Amniotic epithelial cell (primary cell): ENCODE measurements at places on chromosomes 12 and 14.
A peak's percentile ranks its signal among the peaks of the same experiment; 100 is the strongest.

DNA sequence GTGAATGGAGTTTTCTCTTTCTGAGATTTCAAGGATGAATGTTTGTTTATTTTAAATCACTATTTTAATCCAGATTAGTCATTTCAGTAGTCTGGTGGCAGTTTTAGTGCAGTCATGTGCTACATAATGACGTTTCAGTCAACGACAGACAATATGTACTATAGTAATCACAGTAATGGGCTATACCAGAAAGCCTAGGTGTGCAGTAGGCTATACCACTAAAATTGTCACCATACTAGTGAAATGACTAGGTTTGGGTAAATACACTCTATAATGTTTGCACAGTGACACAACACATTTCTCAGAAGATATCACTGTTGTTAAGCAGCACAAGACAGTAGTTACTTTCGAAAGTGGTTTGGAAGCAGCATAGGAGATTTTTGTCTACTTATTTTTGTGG, 203.1 kb downstream of the ETNK1 start:
- DNase-seq: no peak

GRCh38 chr14:24607635-24608514, 1.6 kb downstream of the GZMH start:
- no peak for DNase-seq

DNA sequence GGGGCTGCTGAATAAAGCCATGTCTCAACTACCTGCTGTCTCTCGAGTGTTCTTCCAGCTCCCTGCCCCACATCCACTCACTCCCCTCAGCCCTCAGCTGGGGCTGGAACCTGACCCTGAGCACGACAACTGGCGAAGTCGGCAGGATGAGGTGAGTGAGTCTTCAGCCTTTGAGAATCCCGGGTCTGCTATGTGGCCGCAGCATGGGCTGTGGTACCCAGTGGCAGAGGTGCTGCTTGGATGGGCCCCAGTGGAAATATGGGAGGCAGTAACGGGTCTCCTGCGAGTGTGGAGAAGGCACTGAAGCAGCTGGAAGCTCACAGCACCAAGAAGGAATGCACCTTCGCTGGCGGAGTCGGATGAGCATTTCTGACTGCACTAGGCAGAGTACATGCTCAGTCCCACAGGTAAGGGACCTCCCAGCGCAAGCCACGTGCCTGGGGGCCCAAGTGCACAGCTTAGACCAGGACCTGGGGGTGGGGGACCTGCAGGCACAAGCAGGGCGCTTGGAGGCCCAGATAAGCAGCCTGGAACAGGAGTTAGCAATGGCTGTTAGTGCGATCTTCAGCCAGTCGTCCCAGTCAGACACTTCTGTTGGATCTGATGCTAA, 95.5 kb upstream of the TMPO start:
- DNase-seq: no peak

DNA sequence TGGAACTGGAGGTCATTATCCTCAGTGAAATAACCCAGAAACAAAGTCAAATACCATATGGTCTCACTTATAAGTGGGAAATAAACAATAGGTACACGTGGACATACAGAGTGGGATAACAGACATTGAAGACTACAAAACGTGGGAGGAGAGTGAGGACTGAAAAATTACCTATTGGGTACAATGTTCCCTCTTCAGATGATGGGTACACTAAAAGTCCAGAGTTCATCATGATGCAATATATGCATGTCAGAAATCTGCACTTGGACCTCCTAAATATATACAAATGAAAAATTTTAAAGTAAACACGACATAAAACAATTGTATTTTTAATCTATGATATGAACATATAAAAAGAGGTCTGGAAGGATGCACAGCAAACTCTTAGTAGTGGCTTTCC, 71.2 kb downstream of the SLC38A4 start:
- DNase-seq: no peak

GRCh38 chr12:116302166-116303058, 24.9 kb upstream of the MED13L start:
- DNase-seq: no peak

- DNase-seq: peak; percentile 57
Observed at GRCh38 chr14:78836777-78837176, 666.6 kb downstream of the NRXN3 start.

GRCh38 chr12:98419081-98419794, 96.2 kb upstream of the TMPO start:
- peak; percentile 61 for DNase-seq

DNA sequence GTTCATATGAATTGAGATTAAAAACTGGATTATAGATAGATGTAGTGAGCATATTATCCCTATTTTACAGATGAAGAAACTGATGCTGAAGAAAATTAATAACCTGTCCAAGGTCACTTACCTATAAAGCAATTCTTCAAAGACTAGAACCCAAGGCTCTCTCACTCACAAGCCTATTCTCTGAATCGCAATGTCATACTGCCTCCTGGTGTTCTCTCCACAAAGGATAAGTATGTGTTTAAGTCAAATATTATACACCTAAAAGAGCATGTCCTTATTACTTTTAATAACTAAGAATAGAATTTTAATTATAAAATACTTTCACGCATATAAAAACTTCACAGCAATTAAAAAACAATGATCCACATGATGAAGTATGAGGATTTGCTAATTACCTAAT, 721.3 kb upstream of the USP15 start:
- no peak for DNase-seq

GRCh38 chr14:71384007-71384845, 477.0 kb downstream of the PCNX1 start:
- peak; percentile 47 for DNase-seq

DNA sequence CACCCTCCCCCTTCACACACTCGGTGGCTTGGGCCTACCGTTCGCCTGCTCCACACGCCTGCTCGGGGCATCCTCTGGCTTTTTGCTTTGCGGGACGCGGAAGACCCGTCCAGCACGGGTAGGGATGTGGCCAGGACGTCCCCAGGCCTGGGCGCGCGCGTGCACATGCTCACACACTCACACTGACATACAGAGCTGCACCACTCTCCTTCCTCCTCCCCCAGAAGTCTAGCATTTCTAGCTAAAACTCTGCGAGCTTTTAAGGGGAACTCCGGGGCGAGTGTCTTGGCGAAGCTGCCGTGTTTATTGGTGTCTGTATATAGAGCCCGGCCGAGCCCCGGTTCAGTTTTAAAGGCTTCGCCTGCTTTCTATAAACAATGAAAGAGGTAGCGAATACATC, 5.0 kb downstream of the TBX5 start:
- no peak for DNase-seq

DNA sequence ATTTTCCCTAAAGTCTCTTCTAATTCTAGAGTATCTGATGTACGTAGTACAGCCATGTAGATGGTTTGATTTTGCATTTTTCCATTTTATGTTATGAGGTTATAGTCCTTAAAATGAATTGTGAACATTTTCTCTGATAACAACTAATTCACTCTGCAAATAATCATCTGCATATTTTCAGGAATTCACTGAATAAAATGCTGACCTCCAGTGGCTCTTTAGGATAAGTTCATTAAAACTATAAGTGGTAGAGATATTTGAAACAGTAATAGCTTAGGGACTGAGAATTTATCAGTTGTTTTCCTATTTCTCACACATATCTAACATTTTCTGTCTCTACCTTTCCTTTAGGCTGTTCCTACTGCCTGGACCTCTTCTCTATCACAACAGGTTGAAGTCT, 4.4 kb downstream of the MSRB3 start:
- DNase-seq: no peak

- DNase-seq: peak; percentile 52
Observed at GRCh38 chr14:77026930-77027537, 1.5 kb downstream of the IRF2BPL start.

DNA sequence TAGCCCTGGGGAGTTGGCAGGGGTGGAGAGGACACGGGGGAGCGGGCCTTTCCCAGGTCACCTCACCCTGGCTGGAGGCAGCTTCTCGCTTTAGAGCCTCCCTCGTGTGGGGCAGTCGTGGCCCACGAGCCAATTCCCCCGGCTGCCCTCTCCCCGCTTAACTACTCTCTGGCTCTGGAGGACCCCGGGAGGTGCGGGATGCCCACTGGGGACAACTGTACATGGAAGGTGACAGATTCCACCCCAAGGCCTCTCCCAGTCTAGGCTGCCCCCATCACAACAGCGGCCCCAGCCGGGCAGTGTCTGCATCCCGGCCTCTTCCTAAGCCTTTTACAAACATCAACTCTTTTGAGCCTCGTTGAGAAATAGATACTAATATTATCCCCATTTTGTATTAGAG, 78.1 kb downstream of the KIF26A start:
- DNase-seq: no peak

DNA sequence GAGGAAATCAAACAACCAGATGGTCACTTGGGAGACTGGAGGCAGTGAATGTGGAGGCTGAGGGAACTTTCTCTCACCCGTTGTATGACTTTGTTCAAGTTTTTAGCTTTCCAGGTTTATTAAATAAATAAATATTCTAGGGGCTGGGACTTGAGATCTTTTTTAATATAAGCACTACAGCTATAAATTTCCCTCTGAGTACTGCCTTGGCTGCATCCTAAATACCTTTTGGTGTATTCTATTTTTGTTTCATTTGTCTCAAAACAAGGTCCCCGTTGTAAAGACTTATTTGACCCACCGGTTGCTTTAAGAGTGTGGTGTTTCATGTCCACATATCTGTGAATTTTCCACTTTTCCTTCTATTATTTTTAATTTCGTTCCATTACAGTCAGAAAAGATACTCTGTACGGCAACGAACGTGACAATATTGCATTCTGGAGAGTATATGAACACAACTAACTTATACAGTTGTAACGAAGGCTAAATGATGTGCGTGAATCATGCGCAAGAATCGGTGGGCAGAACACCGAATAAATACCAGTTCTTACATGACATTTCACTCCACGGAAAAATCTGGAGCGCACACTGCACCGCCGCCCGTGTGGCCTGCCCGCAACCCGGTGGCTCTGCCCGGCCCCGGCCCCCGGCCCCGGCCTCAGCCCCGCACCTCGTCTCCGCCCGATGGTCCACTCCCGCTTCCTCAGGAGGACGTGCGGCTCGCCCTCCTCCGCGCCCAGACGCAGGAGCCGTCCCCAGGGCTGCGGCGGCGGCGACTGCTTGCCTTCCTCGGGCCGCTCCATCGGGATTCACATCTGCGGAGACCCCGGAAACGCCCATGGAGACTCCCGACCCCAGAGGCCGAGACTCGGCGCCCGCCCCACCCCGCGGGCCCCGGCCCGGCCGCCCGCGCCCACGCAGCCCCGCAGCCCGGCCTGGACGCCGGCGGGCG, 602 bp downstream of the CHFR start:
- DNase-seq: no peak

DNA sequence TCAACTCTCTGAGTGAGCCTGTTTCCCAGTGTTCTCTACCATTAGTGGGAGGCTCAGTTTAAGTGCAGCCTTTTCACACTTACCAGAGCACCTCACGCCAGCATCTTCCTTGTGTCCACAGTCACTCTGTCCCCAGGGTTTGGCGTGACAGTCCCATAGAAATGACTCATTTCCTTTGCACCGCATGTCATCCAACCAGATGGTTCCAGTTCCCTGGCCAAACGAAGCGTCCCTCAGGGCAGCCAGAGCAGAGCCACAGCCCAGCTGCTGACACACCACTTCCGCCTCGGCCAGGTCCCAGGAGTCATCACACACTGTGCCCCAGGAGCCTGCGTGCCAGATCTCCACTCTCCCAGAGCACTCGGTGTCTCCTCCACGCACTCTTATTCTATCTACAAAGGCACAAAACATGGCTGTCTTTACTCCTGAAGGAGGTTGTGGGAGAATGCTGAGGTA, 65.4 kb downstream of the ACSM4 start:
- no peak for DNase-seq

DNA sequence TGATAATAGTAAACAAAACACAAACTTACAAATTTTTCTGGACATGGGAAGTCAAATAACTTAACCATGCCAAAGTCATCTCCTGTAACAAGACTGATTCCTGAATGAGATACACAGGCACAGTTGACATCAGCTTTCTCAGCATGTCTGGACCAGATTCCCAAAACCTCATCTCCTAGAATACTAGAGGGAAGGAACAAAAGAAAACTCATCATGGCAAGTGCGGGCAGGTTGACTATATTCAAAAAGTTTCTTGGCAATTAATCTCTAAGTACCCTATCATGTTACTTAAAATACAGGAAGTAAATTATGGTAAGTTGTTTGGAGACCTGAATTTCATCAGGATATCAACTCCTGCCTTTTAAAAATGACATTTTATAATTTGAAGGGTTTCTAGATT, 53.9 kb downstream of the ZC3H14 start:
- no peak for DNase-seq

DNA sequence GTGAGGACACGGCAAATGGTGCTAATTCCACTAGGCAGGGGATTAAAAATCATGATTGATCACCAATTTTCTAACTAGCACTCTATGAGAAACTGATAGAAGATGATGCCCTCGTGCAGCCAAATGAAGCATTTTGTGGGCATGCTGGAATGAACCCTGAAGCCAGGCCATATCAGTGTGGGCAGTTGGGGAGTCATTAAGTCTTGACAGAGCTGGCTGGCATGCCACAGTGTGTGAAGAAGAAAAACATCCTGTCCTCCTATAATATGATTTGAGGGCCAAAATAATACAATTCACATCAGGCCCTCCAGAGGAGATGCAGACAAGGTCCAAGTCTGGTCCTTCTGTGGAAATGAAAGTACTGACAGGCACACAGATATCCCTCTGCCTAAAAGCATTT, 107.1 kb downstream of the TMTC1 start:
- no peak for DNase-seq

GRCh38 chr14:27270716-27271115, 672.9 kb upstream of the NOVA1 start:
- DNase-seq: no peak

GRCh38 chr14:32022938-32023466, 54.1 kb upstream of the ARHGAP5 start:
- peak; percentile 82 for DNase-seq

DNA sequence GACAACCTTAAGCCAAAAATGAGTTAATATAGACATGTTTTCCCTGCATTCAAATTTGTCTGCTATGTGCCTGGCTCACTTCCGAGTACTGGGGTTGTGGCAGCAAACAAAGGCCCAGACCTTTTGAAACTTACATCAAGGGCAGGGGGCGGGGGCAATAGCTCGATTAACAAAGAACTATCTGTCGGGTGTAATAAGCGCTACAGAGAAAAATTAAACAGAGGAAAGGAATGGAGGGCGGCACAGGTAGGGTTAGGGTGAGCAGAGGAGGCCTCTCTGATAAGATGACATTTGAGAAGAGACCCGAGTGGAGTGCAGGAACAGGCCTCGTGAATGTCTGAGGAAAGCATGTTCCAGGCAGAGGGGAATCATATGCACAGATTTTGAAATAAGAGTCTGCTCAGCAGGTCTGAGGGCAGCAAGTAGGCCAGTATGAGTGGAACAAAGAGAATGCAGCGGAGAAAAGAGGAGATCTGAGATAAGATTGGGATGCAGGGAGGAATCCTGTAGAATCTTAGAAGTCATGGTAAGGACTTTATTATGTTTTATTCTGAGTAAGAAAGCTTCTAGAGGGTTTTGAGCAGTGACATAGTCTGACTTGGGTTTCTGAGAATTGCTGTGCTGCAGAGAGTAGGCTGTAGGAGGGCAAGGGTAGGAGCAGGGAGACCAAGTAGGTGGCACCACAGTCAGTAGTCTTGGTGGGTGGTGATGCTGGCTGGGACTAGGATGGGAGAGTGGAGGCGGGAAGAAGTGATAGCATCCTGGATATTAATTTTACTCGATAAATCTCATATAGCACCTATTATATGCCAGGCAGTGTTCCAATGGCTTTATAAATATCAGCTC, 52.6 kb downstream of the BICDL1 start:
- DNase-seq: peak; percentile 54
